ENCODE measurements at places on chromosomes 11 and 22.

DNA sequence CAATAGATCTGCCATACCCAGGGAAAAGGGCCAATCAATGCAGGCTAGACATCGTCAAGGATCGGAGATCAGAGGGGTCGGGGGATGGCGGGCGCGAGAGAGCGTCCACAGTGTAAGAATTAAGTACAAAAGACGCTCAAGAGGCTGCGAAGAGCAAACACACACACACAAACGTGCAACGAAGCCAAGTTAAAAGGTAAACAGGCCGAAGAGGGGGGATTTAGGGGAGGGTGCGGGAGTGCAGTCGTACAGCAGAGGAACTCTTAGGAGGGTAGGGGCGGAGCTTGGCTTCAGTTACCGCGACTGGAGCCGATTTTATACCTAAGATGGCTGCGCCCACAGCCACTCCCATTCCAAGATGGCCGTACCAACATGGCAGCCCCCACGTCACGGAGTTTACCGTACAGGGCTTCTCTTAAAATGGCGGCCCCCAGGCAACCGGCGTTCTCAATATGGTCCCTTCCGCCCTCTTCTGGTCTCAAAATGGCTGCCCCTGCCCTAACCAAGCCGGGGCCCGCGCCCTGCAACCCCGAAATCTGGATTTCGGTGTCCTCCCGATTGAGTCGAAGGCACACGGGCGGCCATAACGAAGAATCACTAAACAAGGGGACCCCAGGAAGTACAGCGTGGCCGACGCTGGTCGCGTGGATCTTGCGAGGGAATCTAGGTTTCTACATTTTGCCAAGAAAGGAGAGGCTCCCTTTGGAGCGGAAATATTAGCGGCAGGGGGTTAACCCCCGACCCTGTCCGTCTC lies 1.9 kb downstream of the GNG3 start:
- DNase-seq, result peak; percentile 96

DNA sequence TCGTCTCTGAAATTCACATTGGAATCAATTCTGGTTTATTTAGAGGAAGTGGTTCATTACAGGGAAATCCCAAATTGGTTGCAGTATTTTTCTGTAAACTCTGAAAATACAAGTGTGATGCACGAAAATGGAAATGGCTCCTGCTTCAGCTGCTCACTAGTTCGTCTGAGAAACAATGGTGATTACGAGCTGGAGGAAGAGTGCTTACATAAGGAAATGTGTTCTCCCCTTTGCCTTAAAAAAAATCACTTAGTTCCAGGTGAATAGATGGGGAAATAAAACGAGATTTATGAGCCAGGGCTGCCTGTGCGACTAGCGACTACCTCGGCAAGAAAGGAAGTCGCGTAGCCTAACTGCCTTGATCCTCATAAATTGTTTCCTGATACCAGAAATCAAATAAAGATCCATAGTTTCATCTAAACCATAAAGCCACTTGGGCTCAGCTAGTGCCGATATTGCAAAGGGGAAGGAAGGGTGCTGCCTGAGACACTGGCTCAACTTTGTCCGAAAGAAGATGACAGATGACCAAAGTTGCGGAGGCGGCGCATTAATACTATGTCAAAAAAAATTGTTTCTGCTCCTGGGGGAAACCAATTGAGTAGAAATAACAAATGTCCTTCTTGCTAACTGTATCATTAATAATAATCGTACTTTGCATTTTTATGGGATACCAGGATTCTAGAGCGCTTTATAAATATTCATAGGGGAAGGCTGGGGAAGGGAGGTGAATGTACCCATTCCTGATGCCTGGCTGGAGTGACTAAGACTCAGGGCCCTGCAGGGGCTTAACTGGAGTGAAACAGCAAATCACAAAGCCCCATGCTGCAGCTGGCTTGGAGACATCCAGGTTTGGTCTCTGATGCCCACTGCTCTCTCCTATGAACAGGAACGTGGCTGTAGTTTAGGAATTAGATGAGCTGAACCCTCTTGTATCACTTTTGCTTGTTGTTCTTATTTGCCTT lies 185.7 kb downstream of the BLID start:
- DNase-seq, result no peak

DNA sequence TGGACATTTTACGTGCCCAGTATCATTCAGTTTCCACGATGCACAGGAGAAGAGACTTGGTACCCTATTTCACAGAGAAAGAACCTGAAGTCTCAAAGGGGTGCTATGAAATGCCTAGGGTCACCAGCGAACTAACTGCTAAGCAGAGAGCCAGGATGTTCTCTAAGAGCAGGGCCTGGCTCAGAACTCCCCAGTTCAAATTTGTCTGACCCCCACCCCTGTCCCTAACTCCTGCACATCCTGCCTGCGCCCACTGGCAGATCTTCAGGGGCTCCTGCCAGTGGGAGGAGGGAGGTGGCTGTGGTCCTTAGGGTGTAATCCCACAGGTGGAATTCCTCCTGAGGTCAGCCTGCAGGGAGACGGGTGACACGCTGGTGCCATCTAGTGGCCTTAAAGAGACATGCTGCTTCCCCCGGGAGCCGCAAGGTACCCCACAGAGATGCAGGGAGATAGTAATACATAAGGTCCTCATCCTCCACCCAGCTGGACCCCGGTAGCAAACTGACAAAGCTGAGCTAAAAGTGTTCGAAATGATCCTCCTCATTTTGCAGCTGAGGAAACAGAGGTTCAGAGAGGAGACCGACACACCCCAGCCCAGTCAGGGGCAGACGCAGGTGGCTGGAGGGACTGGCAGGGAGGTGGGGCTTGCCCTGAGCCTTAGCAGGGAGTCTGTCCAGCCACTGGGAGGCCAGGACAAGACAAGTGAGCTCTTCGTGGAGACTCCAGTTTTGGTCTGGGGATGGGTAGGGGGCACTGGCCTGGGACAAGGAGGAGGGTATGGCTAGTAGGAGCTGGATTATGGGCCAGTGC lies 34.1 kb downstream of the MB start:
- DNase-seq, result no peak

DNA sequence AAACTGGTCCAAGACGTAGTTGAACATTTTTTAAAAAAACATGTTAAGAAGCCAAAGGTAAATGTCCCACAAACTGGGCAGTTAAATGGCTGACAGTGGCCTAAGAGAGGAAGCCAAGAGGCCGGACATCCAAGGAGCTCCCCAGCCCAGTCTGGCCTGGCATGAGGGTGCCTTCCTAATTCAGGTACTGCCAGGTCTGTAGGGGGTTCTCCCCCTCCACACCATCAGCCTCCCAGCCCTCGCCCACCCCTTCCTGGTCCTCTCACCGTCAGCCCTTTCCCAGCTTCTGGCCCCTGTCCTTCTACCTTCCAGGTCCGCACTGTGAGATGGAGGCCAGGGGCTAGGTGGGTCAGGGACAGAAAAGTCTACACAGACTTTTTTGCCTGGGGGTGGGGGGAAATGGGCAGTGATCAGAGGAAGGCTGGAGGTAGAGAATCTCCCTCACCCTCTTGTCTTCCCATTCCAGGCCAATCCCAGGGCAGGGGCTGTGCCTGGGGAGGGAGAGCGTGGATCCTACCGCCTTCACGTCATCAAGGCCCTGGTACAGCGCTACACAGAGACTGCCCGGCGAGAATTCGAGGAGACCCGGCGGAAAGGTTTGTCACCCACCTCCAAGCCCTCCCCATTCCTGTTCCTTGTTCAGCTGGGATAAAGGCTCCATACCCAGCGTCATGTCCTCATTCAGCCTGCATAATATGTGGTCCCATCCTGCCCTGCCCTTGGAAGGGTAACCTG lies 6.0 kb downstream of the ART5 start:
- DNase-seq, result no peak

GRCh38 chr11:120805960-120806555 lies 217.8 kb upstream of the TBCEL start:
- no peak for DNase-seq

DNA sequence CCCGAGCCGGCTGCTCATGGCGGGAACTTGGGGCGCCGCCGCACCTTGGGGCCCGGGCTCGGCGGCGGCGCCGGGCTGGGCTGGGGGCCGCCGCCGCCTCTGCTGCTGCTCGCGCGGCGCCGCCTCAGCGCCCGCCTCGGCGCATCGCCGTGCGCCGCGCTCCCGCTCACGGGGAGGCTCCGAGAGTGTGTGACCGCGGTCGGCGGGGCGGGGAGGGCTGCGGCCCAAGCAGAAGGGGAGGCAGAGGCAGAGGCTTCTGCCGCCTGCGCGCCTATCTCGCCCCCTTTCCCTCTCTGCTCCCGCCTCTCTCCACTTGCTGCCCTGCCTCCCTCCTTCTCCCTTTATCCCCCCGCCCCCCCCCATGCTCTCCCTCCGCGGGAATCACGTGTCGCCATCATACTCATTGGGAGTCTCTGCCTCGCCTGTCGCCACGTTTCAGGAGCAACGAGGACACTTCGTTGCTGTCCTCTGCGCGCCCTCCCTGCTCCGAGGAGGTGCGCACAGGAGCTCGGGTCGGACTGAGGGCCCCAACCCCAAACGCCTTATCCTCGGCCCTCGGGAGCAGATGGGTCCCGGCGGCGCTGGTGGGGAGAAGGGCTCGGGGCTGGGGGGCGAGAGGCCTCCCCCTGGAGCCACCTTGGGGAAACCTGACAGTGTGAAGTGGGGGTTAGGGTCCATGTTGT lies at the start of gene GUCY1A2:
GUCY1A2 (minus strand) TSS at position 258 of the 683 bp plus-strand sequence. CDS start 421 bp downstream, outside the sequence.
- DNase-seq, result no peak

DNA sequence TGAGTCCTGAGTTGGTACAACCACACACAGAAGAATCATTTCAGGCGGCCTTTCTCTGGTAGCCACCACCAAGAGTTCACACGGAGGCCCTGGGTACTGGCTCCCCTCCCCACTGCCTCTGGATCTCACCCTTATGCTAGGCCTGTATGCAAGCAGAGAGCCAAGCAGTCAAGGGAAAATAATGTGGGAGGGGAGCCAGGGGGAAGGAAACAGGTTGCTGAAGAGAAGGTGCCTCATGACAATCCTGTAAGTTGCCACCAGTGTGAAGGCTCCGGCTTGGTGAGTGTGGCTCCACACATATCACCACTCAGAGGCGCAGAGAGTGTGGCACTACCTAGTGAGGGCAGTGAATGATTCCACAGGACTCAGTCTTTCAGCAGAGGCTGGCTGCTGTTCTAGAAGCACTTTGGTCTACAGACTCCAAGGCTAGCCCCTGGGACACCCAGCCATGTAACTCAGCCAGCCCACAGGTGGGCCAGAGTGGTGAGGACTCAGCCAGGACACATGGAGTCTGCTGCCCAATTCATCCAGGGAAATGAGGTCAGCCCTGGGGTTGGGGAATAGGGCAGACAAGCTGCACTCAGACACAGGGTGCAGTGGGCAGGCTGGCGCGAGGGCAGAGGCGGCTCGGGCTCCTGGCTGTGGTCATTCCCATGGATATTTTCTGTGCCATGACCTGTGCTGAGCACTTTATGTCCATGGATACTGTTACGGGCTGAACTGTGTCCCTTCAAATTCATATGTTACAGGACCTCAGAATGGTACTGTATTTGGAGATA lies 49.0 kb upstream of the SERPIND1 start:
- no peak for DNase-seq

DNA sequence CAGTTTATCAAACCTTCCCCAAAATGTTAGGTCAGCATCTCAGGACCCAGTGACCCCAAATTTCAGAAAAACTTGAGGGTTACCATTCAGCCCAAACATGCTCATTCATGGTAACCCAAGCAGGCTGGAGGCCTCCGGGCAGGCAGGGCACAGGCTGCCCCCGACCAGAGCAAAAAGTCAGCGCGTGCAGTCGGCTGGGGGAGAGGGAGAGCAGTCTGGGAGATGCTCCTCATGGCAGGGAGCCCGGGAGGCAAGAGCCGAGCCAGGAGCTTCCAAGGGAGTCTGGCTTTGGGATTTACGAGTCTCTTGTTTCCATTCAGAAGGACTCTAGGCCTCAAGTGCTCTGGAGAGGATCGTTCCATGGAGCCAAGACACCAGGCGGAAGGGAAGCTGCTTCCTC lies 45.7 kb downstream of the RPUSD4 start:
- no peak for DNase-seq

DNA sequence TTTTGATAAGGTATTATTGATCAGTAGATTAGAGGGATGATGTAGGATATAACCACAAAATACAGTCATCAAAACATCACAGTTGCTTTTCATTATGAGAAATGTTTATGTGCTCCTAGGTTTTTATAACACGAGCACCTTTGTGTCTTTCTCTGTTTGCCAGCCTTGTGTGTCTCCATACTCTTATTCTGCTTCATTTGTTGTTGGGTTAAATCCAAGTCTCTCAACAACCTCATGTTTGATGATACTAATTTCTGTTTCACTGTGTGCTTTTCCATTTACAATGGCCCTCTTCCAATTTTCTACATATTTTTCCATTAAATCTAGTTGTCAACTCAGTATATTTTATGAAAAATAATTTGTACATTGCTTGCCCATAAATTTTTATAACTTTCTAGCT lies 107.7 kb upstream of the POU2AF2 start:
- no peak for DNase-seq

GRCh38 chr11:44709966-44710365 lies 16.8 kb upstream of the TSPAN18 start:
- no peak for DNase-seq

GRCh38 chr22:20857838-20858614 lies 585 bp downstream of the PI4KA start:
- peak; percentile 77 for DNase-seq

- DNase-seq, result no peak
These were observed 675.0 kb upstream of the KIRREL3 start for GRCh38 chr11:127675581-127675980.

DNA sequence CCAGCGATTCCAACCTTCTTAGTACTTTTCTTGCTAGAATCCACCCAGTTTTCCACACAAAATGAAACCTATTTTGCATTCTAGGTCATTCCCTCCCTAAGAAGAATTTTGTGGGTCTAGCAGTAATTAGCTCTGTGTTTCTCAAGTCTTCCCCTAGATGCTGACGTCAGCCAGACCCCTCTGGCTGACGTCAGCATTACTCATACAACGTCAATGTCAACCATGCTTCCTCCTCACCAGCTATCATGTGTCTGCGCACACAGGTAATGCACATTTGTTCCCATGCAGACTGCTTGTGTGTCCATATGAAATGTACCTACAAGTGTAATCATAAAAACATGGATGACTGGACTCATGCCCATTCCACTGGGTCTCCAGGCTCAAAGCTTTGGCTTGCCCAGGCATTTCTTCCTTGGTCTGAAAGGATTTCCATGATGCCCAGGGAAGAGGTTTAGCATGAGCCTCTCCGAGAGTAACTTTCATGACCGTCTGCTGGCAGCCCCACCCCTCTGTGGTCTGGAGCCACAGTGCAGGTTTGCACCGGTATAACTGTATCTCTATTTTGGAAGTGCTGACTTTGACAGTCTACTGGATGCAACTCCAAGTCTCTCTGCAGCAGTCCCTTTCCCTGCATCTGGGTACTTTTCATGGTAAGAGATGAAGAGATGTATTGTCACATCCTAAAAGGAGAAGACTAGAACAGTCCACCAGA lies 58.6 kb downstream of the DSCAML1 start:
- DNase-seq, result no peak

- DNase-seq, result no peak
These were observed 6.7 kb downstream of the SMTN start for GRCh38 chr22:31087744-31088215.
